Kidney glomerular epithelial cell (primary cell): ENCODE measurements at places on chromosomes 12 and 14.
A peak's percentile ranks its signal among the peaks of the same experiment; 100 is the strongest.

DNA sequence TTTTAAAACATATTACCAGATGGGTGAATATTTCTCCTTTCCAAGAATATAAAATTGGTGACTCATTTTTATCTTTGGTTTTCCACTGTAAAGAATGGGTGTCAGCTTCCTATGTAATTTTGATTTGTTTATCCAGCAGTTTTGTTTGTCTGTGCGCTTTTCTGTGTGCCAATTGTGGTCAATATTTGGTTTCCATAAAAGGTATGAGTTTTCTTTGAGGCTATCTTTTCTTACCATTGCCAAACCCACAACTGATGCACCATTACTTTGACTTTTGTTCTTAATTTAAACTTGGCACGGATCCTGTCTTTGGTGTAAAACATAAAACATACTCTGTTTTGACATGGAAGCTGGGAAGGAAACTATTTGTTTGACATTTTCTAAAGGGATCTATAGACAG is 78.8 kb upstream of the NAV3 start:
- no peak for DNase-seq

DNA sequence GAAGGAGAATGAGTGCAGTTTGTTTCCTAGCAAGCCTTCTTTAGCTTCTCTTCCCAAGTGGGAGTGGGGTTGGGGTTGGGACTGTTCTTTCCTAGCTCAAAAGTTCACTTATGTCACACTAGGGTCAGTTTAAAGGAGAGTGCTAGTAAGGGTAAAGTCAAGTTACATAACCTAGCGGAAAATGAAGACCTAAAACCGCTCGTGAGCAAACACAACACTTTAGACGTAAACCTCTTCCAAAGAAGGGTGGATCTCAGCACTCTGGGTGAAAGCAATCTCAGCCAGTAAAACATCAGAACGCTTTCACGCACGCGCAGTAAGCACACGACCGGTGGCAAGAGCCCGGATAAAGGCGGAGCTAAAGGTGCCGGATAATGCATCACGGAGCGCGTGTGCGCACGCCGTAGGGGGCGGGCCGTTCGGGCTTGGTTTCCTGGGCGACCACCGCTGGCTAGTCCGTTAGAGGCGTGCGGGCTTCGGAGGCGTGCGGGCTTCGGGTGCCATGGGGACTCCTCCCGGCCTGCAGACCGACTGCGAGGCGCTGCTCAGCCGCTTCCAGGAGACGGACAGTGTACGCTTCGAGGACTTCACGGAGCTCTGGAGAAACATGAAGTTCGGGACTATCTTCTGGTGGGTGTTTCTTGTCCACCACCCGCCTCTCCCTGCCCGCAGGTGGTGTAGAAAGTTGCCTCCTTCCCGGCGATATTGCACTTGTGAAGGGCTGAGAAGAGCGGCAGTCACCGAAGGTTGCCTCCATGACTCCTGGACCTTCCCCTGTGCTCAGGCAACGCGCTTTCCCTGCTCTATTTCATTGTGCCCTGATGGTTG is at the start of gene SNAPC1:
SNAPC1 (plus strand) TSS at position 462 of the 828 bp plus-strand sequence; CDS start at position 503, 41 bp downstream.
- peak; percentile 99 for DNase-seq

DNA sequence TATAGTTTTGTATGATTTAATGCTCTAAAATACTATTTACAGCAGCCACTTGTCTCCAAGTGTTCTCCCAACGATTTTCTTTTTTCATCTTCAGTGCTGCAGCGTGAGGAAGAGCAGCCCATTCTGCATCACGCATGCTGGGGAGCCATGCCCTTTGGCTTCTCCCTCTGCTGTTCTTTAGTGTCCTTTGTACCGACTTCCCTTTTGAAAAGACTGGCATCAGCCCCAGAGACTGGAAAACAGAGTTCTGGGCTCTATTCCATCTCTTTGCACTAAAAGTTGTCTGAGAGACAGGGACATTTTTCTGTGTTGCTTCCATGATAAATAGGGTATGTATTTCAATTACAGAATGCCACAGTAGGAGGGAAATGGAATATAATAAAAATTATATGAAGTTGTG is 105.1 kb downstream of the RERG start:
- no peak for DNase-seq

- DNase-seq, result no peak
Measured at GRCh38 chr12:117187421-117187820, 2.8 kb downstream of the FBXO21 start.

GRCh38 chr12:26939953-26940352 is 1.7 kb downstream of the FGFR1OP2 start:
- no peak for DNase-seq

DNA sequence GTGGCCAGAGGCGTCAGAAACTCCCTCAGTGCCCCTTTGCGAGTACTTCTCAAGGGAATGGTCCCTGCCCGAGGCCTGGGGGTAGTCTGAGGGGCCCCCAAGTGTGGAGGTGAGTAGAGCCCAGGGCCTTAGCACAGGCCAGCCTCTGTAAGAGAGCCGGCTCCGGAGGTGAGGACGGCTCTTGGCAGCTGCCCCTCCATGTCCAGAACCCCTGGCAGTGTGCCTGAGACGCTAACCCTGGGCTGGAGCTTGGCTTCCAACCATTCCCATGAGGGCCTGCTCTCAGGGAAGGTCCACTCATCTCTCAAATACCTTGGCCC is 61.7 kb downstream of the PRMT8 start:
- DNase-seq, result no peak

DNA sequence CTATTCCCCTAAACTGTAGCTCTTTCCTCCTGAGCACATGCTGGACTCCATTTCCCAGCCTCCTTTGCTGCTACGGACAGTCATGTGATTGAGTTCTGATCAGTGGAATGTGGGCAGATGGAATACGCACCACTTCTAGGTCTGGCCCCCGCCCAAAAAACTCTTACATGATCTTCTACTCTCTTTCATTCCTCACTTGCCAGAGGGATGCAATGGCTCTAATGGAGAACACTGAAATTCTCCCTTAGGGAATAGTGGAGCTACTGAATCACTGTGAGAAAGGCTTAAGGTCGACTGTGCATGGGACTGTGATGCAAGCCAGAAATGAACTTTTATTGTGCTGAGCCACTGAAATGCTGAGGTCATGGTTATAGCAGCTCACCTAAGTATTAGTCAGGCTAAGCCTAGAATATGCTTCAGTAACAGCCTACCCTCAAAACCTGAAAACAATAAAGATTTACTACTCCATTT is 13.0 kb upstream of the TMED2 start:
- no peak for DNase-seq

DNA sequence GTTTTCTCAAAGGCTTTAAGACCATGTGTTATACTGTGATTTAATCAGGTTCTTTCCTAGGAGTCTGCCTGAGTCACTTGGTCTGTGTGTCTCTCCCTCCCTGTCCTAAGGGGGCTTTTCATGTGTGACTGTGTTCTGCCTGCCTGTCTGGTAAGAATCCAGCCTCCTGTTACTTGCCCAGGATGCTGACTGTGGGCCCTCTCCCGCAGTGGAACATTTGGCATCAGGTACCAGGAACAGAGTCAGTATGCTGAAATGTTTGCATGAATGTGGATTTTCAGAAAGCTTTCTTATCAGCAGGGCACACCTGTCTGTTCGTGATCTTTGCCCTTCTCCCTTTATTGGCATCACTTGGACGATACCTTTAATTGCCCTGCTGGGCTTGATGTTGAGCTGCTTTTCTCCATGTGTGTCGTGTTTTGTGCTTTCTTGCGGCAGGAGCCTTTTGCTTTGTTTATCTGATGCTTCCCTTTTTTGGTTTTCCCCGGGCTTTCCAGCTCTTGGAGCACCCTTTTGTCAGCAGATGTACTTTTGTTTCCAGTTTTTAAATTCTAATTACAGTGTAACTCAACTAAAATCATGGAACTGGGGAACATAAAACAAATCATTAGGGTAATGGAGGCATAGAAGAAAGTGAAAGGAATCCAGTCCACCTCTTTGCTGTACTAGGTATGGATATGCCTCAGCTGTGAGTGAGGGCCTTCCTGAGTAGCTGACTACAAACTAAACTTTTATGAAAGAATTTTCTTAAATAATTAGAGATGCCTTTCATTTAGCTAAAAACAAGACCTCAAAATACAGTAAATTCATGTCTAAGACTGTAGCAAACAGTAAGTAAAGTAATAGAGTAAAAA is 72.5 kb downstream of the TRAF3 start:
- no peak for DNase-seq

GRCh38 chr12:89756194-89756584 is 47.6 kb upstream of the ATP2B1 start:
- DNase-seq, result no peak

- DNase-seq, result no peak
Measured at GRCh38 chr14:26702721-26703230, 104.9 kb upstream of the NOVA1 start.

DNA sequence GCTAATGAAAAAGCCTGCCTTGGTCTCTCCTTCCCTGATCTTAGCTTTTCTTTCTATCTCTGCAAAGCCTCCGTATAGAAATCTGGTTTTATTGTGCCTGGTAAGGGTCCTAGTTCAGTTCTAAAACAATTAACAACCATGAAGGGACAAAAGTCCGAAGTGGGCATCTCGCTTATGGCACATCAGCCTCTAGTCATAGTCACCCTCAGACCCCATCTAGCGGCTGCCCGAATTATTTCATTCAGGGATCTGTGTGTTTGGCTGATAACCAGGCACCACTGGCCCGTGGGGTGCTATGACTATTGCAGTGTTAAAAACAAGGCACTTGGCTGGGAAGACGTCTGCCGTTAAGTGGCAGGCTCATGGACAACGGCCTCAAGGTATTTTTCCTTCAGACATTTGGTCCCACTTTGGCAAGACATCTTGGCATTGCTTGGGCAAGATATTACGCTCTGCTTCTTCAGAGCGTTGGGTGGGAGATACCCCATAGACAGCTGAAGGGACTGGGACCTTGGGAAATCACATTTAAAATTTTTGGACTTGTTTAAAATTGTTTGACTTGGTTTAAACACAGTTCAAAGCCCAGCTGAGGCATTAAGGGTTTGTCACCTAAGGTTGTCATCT is 87.1 kb downstream of the SINHCAF start:
- DNase-seq, result peak; percentile 38

DNA sequence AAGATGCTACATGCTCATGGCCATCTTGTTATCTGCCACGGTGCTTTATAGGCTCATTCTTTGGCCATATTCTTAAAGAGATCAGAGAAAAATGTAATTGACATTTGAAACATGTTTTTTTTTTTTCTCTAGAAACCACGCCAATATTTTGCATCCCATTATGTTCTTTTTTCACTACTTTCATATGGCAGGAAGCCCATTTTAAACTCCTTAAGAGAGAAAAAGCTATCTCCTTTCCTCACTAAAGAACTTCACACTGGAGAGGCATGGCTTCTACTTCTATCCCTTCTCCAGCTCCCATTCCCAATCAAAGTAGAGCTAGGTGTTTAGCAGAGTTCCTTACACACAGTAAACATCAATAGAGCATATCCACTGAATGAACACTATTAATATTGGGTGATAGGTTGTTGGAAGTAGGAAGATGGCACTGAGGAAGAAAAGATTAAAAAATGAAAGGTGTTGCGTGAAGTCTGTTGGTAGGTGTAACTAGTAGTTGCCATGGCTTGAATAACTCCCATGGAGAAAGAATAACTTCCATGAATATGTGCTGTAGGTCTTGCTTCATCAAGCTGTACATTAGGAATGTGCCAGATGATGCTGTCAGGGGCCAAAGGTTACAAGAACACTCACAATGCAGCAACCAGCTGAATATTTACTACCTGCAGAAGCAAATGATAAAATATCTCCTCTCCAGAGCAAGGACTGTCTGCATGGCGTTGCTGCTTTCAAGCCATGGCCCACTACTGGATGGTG is 178.8 kb downstream of the STXBP6 start:
- DNase-seq, result no peak

DNA sequence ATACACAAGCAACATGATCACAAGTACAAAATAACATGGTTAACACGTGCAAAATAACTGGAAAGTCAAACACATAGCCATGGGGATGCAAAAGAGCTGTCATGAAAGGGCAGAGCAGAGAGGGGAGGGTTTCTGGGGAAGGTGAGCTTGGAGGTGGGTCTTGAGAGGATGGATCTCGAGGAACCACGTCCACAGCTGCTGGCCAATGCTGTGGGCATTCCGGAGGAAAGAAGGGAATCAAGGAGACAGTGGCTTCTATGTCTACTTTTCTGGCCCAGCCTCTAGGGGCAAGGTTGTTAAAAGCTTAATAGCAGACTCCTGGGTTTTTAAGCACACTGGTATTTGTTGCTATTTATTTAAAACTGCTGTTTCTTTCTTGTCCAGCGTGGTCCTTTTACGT is 8.4 kb upstream of the MYH7 start:
- no peak for DNase-seq

DNA sequence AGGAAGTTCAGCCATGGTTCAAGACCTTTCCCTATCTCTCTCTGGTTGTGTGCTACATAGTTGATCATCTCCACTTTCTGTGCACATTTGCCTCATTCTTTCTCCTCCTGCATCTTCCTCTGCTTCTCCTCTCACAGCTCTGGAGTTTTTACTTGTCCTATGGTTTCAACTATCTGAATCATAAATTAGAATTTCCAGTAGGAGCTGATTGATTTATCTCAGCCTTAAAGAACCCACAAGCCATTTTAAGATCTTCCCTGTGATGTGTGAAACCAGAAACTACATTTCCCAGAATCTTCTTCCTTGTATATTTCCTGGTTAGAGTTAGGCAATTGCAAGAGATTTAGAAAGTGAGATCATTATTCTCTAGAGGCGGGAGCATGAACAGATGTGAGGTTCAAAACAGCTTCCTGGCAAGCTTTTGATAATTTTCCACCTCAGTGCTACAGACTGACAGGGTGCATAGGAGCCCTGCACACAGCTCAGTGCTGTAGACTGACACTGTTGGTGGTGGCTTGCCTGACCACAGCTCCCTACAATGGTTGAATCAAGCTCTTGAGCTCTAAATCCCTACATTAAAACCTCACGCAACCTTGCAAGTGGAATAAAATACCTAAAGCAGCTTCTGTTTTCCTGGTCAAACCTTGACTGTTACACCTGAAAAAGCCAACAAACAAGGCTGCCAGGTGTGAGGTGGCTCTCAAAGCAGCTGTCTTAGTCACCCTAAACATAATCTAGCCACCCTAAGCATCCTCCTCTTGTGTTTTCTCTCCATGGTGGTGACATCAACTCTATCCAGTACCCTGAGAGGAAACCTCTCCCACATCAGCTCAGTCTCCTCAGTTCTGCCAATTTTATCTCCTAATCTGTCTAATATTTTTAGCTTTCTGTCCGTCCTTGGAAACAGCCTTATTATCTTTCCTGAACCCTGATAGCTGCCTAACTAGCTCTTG is 21.5 kb upstream of the IFNG start:
- DNase-seq, result no peak
